ENCODE measurements at places on chromosomes 13 and 19.

DNA sequence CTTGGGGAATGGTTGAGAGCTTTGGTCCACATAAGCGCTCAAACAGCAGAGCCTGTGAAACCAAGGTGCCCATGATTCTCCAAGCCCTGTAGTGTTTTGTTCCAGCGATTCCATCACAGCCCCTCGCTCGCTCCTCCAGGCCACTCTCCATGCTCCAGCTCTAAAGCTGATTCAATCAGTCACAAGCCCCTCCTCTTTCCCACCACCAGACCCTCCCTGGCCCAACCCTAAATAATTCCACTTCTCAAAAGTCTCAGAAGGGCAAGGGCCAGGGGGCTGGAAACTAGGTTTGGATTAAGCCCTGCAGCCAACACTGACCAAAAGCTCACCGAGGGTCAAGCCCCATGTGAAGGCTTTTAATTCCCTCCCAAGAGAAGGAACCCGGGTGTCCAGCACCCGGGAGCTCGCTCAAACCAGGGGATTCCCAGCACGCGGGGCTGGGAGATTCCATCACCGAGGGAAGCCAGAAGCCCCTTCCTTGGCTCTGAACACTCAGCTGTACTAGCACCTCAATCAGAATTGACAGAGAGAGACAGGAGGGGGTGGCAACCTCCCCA lies 1.5 kb downstream of the ZNF296 start:
- no peak for DNase-seq

DNA sequence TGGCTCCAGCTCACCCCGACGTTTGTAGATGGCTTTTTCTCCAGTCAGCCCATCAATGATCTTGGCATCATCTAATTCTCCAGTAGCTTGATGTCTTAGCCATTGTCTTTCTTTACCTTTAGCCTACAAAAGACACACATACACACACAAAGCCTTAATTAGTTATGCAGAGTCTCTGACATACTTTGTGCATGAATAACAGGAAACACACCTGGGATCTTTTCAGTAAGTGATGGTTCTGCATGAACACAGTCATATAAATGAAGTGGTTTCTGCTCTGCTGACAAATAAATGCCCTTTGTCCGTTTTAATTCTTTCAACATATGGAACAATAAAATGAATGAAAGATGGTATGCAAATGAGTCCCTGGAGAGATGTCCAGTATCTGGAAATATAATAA lies 133.3 kb downstream of the RGCC start:
- no peak for DNase-seq

DNA sequence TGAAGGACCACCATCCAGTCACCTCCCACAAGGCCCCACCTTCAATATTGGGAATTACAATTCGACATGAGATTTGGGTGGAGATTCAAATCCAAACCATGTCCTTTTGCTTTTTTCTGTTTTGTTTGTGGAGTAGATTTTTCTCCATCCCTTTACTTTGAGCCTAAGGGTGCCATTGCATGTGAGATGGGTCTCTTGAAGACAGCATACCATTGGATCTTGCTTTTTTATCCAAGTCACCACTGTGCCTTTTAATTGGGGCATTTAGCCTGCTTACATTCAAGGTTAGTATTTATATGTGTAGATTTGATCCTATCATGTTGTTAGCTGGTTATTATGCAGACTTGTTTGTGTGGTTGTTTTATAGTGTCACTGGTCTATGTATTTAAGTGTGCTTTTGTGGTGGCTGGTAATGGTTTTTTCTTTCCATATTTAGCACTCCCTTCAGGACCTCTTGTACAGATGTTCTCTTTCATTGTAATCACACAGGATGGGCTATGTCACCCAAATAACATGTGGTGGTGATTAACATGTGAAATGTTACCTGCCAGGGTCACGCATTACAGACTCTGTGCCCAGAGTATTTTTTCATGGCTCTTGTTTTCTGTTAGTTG lies 58.0 kb downstream of the ZNF823 start:
- no peak for DNase-seq

GRCh38 chr19:18607226-18608101 lies 865 bp upstream of the CRLF1 start:
- no peak for DNase-seq

DNA sequence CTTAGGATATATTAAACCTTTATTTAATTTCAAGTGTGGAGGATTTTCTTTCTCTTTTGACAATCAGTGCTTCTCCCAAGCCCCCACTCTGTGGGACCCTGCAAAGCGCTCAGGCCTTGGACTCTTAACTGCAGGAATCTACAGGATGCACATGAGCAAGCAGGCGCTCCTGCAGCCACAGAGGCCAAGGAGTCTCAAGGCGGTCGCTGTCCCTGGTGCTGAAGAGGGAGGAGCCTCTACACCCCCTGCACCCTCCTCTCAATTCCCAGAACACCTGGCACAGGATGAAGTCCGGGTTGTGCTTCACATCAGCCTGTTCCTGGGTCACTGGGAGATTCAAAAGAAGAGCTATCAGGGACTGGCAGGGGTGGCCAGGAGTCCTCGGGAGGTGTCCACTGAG lies 13.5 kb downstream of the OR10H4 start:
- DNase-seq: no peak

DNA sequence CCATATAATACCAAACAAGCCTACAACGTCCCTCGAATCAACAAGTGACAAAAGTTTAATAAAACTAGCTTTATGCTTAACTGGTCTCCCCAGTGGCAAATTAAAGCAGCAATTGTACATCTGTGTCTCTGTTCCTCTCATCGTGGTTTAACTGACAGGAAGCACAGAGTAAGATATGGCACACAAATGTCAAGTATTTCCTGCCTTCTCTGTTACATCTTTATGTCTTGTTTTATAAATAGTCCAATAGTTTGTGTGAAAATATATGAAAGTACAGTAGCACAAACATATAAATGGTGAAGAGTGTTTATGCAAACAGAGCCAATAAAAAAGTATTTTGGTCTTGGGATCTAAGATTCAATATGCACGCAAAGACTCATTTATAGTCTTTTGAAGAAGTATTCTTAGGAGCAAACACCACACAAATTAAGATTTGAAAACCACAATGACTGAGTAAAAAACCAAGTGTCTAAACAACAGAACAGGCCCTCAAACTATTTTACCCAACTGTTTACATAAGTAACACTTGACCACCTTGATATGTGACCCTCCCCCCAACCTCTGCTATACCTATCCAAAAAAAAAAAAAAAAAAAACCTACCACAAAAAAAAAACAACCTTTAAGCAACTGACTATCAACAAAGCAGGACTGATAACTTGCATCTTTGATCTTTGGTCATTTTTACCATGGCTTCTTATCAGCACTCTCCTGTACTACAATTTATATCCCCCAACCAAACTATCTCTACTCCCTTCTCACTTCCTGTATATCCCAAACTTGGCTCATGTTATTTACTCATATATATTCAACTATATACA lies 14.0 kb downstream of the ELF1 start:
- no peak for DNase-seq

DNA sequence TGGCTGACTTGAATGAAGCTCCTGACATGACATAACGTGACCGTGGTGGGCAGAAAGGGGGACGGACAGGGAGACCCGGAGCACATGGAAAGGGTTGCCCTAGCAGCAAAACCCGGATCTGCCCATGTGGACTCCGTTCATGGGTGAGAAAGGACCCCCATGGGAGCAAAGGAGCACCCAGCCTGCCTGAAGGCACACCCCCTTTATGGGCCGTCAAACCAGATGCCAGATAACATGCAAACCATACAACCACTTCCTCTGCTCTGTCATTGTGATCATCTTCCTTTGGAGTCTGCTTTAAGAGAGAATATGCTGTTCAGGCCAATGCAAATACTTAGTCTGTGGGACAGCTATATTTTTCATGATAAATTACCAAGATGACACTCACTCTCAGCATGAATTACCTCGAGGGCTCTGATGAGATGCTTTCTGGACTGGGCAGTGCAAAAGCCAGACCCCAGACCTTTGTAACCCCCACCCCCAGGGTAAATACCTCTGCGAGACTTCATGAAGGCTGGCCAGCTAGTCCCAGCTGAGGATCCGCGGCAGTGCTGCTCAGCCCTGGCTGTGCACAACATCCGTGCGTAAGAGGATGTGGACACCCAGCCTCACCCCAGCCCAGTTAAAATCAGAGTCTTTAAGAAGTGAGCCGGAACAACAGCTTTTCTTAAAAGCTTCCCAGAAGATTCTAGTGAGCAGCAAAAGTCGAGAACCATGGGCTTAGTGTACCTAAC lies 126.6 kb downstream of the USP12 start:
- no peak for DNase-seq

- DNase-seq: no peak
Observed at GRCh38 chr19:5186293-5187050, 154.1 kb downstream of the PTPRS start.

DNA sequence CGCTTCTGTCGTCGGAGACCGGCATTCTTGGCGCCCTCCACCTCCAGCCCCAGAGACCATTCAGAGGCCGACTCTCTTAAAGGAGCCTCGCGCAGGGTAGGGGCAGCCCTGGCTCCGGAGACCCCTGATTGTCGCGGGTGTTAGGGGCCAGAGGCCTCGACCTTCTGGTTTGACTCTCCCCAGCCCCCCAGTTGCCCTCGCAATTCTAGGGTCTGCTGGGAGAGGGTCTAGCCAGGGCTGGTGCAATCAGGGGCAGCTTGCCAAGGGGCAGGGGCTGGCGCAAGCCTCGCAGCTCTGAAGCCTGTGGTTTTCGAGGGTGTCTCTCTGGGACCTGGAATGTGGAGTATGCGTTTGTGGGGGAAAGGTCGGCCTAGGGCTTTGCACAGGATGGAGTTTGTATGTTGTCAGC lies 1.6 kb upstream of the SLC7A10 start:
- no peak for DNase-seq

DNA sequence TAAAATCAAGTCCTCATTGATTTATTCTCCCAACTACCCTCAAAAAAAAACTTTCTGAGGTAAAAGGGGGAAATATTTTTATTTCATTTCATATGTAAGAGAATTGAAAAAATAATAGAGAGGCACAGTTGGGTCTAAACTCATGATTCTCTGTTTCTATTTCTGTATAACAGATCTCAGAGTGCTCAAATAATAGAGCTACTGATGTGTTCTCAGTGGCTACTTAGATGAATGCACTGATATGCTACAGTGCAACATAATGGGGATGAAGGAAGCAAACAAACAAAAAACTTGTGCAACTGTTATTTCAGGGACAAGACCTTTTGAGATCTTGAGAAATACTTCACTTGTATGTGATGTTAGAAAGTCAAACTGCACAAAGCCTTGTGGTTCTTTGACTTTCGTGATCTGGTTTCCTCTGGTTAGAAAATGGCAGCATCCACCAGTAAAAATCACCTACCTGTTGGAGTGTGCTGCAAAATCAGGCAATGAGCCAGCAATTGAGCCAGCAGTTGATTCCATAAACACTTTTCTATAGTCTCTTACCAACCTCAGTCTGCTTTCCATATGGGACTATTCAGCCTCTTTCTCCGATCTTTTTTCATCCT lies 9.7 kb upstream of the DACH1 start:
- DNase-seq: no peak

DNA sequence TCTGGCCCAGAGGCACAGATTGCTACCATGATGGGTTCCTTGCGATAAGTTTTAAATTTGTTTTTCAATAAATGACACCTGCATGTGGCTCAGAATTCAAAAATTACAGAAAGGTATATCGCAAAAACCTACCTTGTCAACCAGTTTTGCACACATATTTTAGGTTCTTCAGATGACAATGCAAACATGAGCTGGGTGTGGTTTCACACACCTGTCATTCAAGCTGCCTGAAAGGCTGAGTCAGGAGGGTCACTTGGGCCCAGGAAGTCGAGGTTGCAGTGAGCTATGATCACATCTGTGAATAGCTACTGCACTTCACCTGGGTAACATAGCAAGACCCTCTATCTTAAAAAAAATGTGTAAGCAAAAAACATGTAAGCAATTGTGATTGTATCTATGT lies 56.1 kb downstream of the DNM2 start:
- no peak for DNase-seq

- no peak for DNase-seq
Observed at GRCh38 chr13:38819596-38819995, 132.7 kb downstream of the FREM2 start.

DNA sequence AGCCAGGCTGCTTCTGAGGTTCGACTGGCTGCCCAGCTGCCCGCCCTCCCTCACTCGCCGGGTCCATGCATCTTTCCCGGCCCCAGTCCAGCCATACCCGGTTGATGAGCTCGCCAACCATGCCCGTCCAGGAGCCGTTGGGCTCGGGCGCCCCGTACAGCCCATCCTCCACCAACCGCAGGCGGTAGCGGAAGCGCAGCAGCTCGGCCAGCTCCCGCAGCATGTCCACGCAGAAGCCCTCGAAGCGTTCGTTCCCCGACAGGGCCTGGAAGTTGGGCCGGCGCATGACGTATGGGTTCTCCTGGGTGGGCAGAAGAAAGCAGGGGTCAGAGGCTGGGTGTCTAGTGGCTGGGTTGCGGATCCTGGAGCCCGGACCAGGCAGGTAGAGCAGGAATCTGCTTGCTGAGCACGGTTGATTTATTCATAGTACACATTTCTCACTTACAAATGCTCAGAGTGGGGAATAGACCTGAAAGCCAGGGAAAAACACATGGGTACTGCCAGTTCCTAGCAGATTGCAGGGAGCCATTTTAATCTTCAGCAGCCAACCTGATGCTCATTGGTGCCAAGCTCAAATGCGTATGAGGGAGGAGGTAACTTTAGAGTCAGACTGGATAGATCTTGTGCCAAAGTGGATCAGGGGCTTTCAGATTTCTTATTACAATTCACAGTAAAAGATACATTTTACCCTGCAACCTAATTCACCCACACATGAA lies 27.4 kb downstream of the GRIK5 start:
- DNase-seq: no peak

DNA sequence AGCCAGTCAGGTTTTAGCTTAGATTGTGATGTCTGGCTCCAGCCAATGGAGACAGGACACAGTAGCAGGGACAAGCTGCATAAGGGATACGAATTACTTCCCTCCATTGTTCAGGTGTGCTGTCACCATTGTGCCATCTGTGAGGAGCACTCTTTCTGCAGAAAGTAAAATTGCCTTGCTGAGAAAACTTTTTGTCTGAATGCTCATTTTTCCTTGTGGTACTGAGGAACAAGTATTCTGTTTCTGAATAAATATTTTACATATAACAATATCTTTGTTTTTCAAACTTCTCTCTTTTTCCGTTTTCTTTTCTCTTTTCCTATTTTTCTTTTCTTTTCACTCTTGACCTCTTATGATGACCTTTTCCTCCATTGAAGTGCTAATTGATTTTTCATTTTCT lies 10.2 kb downstream of the SLC10A2 start:
- no peak for DNase-seq

DNA sequence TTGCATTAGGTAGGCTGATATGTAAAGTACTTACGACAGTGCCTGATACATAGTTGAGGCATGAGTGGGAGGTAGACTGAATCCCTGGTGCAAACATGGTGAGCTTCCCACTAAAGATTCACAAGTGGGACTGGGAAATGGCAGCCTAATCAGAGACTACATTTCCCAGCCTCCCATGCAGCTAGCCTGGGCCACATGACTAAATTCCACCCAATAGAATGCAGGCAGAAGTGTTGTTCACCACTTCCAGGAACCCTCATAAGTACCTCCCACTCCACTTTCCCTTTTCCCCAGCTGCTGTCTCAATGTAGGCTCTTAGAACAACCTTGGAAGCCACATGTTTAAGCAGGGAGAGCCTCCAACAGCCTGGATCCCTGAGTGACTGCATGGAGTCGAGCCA lies 104.9 kb downstream of the CACNA1A start:
- DNase-seq: no peak

All from liver (tissue), 10 donors.